Left ventricle myocardium superior (tissue), 1 donor: ENCODE measurements at places on chromosomes 6 and 20.

GRCh38 chr6:132888701-132889100, 74.3 kb downstream of the RPS12 start:
- no peak for DNase-seq

DNA sequence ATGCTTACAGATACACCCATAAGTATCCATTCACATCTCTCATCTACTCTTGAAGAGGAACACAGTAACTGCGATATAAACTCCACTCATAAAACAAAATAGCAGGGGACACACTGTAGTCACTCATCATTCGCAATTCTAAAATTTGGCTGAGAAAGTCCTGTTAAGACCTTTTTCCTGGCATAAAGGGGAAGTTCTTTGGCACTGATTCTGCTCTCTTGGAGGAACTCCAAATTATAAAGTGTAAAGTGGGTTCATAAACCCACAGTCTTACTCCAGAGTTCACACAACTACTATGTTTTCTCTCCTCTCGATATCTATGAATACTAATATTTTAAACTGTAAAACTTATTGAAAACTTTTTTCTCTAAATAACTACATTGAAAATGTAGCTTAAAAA, 80.6 kb downstream of the ADGB start:
- no peak for DNase-seq

- DNase-seq: no peak
These were observed 5.3 kb upstream of the AIF1 start for GRCh38 chr6:31609519-31610406.

DNA sequence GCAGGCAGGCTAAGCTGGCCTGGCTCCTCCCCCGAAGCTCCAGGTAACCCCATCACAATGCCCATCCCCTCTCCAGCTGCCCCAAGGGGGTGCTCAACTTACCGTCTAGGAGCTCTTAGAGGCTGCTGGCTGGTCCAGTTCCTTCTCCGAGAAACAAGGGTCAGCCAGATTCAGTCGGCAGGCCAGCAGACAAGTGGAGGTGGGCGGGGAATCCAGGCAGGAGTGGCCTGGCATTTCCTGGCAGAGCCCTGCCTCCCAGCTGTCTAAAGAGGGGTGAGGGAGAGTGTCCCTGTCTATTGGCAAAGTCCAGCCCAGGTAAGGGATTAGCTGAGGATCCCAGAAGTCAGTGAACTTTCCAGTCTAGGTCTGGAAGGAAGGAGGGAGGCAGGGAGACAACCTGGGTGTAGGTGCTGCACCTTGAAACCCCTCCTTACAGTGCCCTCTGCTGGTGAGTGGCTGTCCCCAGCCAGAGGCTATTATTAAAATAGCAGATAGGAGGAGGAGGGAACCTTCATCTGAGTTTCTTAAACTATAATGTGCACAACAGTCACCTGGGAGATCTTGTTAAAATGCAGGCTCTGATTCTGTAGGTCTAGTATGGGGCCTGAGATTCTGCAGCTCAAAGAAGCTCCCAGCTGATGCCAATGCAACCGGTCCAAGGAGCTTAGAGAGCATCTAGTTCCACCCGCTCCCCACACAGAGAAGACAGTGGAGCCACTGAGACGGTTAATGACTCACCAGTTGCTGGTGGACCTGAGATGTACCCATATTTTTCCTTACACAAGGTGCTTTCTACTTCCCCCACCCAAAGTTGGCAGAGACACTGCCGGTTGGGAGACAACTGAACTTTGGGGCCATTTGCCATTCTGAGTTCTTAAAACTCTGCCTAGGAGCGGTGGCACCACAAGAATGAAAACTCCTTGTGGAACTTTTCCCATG, at the start of gene UNC5CL:
Gene UNC5CL, minus strand, starts transcription at position 162 of the 939 bp plus-strand sequence. CDS start 4,147 bp downstream, outside the sequence.
- DNase-seq: no peak

DNA sequence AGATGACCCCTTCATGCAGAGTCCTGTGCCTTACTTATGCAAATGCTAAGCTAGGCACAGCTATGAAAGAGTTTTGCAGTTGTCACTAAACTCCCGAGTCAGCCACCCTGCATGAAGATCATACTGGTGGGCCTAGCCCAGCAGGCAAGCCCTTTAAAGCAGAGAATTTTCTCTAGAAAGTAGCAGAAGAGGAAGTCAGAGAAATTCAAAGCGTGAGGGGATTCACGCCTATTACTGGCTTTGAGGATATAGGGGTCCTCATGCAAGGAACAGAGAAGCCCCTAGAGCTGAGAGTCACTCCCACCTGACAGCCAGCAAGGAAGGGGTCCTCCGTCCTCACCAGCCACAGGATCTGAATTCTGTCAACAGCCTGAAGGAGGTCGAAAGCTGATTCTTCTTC, 54.6 kb downstream of the MYB start:
- no peak for DNase-seq

- no peak for DNase-seq
These were observed 28.5 kb downstream of the SF3B5 start for GRCh38 chr6:144066741-144067484.

DNA sequence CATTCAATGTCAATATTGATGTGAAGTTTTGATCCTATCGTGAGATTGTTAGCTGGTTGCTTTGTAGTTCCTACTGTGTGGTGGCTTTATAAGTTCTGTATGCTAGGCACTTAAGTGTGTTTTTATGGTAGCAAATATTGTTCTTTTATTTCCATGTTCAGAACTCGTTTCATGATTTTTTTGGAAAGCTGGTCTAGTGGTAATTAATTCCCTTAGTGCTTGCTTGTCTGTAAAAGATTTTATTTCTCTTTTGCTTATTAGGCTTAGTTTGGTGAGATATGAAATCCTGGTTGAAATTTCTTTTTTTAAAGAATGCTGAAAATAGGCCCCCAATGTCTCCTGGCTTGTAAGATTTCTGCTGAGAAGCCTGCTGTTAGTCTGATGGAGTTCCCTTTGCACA, 27.8 kb upstream of the PLCB1 start:
- no peak for DNase-seq

DNA sequence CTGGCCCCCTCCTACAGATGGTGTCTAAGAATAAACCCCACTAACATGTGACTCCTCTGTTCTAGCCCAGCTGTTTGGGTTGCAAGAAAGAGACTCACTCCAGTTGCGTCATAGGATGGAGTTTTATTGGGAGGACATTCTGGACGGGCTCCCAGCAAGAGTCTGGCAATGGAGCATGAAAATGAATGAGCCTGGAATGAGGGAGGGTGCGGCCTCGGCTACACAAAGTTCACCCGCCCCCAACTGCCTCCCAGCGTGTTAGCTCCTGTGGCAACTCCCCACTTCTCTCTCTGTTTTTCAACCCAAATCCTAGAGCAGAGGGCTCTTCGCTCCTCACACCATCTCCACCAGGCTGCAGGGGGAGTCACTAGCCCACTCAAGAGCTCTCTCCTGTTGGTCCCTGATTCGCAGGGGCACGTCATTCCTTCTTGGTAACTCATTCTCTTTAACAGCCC, 5.1 kb upstream of the ADAM33 start:
- DNase-seq: peak; percentile 85

GRCh38 chr6:114987281-114987680, 644.5 kb upstream of the HS3ST5 start:
- no peak for DNase-seq

- DNase-seq: no peak
These were observed 7.5 kb downstream of the JARID2 start for GRCh38 chr6:15253203-15254022.

DNA sequence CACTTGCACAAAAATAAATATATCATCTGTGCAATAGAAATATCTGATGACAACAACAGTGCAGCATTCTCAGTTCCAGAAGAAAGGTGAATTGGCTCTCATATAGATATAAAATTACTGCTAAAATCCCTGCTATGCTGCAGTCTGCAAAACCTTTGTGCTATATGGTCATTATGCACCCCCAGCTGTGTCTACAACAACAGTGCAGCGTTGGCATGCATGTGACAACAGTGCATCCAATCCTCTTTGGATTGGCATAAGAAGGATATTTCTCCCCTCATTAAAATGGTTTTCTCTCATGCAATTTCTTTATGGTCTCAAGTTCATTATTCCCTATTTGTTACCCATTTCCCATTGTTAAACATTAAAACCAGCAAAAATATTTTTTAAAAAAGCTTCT, 23.1 kb downstream of the OR2B6 start:
- no peak for DNase-seq

- peak; percentile 79 for DNase-seq
These were observed 89.9 kb downstream of the CDS2 start for GRCh38 chr20:5216663-5217062.

DNA sequence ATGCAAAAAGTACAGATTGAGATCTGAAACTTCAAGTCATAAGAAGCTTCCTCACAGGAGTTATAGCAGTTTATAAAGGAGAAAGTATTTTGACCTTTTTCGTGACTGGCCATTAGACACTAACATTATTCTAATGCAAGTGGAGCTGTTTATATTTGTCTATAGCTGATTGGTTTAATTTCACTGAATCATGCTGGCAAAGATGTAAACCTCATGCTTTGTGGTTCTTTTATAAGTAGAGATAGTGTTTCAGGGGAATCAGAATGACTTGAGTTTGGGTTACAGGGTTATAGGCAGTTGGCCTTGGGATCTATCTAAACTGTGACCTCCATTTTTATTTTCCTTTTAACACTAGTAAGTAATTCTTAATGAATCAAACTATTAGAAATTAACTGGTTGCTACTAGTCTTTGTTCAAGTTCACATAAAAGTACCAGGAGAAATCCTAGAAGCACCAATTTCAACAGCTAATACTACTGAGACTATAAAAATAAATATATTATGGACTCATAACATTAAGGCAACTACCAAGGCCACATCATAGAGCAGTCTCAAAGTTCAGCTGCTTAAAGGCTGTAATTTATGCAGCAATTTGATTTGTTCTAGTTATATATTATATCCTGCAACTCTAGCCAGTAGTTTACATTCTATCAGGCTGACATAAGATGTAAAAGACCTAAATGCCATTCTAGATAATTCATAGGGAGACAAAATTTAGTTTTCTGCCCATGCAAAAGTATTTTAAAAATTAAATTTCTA, 94.0 kb downstream of the RNGTT start:
- no peak for DNase-seq

GRCh38 chr6:104936766-104937535, 20.0 kb upstream of the LIN28B start:
- no peak for DNase-seq

- DNase-seq: no peak
These were observed 95.6 kb downstream of the RAMACL start for GRCh38 chr6:166490671-166491500.

DNA sequence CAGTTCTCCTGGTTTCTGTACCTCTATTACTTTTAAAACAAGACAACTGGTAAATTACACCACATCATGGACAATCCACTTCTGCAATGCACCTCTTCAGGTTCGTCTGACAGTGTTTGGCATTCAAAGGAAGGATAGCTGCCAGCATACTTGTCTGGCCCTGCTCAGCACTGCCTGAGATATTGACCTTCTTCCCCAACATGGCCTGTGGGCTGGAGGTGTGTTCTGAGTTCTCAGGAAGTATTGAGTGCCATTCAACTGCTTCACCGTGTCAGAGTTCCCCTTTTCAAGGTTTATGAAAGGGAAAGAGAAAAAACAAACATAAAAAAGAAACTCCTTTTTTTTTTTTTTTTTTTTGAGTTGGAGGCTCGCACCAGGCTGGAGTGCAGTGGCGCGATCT, 267.9 kb upstream of the SASH1 start:
- DNase-seq: no peak

DNA sequence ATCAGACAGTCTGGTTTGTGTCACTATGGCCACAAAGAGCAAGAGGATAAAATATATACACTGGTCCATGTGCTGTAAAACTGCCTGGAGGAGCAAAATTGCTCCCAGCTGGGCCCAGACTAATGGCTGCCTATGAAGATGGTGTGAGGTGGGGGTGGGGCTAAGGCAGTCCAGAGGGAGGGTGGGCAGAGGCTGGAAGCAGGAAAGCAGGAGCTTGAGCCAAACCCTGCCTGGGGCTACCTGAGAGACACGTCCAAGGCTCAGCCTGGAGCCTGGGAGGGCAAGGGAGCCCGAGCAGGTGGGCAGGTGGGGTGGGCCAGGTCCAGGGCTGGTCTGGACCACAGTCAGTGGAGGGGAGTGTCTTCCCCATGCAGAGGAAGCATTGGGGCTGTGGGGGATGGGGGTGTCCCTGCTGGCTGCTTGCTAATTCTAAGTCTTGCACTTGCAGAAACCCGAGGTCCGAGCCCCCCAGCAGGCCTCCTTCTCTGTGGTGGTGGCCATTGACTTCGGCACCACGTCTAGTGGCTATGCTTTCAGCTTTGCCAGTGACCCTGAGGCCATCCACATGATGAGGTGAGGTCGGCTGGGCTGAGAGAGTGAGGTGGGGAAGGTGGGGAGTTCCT, 9.5 kb downstream of the HSPA12B start:
- DNase-seq: no peak

DNA sequence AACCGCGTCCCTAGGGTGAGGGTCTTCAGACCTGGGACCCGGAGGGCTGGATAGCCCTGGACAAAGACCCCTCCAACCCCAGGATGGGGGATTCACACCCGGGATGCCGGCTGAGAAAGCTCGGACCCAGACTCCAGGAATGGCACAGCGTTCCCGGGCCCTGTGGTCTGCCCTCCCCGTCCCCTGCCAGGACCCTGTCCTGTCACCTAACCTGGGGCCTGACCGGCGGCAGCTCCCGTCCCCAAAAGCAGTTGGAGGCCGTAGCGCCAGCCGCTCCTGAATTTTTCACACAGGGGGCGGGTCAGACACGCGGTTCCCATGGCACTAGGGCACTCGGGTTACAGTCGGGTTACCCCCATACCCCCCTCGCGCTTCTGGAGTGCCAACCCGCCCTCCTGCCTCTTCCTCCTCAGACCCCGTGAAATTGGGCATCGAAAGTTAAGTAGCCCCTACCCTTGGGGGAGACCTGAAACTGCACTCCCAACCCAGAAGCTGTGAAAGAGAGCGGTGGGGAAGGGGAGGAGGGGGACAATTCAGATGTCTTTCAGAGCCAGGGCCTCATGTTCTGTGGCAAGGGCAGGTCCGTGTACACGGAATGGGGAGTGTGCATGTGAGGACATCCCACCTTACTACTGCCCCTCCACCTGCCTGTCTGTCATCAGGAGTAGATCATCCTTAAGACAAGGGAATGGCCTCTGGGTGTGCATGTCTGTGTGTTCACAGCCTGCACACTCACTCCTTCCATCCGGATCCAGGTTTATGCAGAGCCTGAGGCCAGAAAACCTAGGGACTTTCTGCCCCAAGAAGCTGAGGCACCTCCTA, 595 bp downstream of the REM1 start:
- peak; percentile 32 for DNase-seq

GRCh38 chr6:166104107-166104506, 63.5 kb downstream of the TBXT start:
- DNase-seq: no peak

GRCh38 chr20:20181322-20181721, 129.0 kb downstream of the CFAP61 start:
- no peak for DNase-seq
